ENCODE measurements at places on chromosomes 4 and X.

GRCh38 chr4:32003548-32003947 lies 1283.4 kb downstream of the PCDH7 start:
- no peak for DNase-seq

GRCh38 chr4:181078196-181078595 lies 1165.0 kb upstream of the TENM3 start:
- no peak for DNase-seq

- no peak for DNase-seq
Observed at GRCh38 chr4:128986019-128986418, 107.3 kb downstream of the SCLT1 start.

DNA sequence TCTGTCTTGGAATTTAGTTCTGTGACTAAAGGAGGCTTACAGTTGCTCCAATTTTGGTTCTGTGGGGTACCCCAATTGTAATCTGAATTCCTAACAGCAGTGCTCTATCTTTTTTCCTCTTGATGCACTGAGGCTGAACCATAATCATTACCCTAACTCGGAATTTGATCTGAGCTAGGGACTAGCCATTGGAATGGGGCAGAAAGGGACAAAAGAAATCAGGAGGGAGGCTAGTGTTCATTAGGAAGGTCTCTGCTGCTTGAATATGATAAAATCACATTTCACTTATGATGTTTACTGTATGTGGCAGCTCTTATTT lies 2.7 kb downstream of the KLF3 start:
- DNase-seq, result no peak
